NCI-H345 (cell line): ENCODE measurements at places on chromosomes 3 and 15.
A peak's percentile ranks its signal among the peaks of the same experiment; 100 is the strongest.

GRCh38 chr3:53194210-53195065 is 33.4 kb downstream of the PRKCD start:
- DNase-seq: no peak

DNA sequence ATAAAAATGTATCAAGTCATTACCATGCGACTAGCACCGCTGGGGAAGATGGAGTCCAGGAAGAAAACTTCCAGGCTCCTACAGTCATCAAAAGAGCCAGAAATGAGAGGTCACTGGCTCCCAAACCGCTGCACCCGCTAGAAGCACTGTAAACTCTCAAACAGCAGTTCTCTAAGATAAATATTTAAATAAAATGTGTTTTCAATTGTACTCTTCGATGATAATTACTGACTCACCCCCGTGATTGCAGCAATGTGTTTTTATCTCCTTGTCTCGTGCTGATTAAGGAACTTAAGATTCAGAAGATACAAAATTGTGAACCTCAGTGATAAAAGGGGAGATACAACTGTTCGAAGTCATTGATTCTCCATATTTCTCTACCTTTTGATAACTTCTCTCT is 45.8 kb upstream of the FOXP1 start:
- no peak for DNase-seq

GRCh38 chr3:29083081-29083480 is 197.8 kb upstream of the RBMS3 start:
- no peak for DNase-seq

- no peak for DNase-seq
These were observed 75.3 kb upstream of the LRRFIP2 start for GRCh38 chr3:37249717-37250116.

DNA sequence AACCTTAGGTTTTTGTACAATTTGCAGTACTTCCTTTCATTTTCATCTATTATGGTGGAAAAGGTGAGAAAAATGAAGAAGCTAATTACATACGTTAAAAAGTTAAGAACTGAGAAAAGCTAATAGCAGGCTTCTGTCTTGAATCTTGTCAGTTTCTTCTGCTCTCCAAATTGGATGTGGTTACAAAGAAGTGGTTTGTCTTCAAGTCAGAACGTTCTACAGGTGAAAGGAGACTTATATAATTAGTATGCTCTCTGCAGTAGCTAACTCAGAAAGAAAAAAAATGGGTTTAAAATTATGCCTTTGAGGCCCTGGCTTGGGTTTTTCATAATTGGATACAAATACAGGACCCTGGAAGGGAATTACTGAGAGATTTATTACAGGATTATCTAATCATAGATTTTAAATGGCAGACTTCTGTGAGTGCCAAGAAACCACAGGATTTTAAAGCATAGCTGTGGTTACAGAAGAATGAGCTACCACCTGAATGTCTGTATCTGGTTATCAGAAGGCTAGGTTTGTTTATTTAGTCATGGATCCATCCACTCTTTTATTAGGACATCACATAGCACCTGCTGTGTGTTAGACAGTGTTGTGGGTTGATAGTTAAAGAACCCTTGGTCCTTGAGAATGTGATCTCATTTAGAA is 528.1 kb upstream of the MCTP2 start:
- peak; percentile 19 for DNase-seq

DNA sequence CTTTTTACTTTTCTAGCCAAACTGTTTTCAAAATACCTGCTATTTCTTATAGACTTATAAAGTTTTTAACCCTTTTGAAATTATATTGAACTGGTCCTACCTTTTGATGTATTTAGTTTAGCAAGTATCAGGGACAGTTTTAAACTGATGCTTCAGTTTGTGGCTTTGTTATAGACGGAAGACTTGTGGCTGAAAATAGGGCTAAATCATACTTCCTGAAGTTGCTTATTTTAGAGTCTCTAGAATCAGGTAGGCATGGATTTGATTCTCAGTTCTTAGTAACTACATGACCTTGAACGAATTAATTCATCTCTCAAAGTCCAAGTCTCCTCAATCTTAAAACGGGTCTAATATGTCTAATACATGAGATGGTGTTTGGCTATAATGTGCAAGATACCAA is 322.8 kb downstream of the RAP2B start:
- DNase-seq: no peak

DNA sequence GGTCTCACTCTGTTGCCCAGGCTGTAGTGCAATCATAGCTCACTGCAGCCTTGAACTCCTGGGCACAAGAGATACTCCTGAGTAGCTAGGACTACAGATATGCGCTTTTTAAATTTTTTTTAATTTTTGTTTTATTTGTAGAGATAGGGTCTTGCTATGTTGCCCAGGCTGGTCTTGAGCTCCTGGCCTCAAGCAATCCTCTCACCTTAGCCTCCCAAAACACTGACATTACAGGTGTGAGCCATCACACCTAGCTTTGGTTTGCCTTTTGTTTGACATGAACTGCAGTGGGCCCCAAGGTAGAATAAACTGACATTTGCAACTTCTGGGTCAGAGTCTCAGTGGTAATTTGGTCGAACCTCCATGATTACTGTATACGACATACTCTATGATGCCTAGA is 7.9 kb upstream of the GLB1 start:
- no peak for DNase-seq

DNA sequence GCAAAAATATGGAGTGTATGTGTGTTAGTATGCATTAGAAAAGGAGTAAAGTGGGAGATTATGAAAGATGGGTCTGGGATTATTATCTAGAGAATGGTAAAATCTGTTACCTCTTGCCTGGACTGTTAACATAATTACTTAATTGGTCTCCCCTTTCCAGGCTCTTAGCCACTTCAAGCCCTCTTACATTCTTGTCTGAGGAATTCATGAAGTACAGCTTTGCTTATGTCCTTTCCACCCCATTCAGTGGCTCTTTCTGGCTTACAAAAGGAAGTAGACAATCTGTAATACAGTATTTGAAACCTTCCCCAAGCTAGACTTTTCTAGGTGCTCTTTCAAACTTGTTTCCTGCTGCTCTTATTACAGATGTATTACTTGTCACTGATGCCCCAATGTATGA is 129.8 kb downstream of the MBNL1 start:
- no peak for DNase-seq

DNA sequence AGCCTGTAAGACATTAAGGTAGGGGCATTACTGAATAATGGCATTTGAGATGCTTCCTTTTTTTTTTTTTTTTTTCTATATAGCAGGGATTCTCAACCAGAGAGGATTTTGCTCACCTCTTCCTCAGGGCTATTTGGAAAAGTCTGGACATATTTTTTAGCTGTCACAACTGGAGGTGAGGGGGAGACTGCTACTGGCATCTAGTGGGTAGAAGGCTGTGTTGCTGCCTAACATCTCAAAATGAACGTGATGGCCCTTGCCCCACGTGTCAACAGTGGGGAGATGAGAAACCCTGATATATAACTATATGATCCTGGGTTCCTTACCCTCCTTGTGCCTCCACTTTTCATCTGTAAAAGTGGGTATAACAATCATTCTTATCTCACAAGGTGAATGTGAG is 71.9 kb downstream of the CADPS start:
- DNase-seq: no peak

DNA sequence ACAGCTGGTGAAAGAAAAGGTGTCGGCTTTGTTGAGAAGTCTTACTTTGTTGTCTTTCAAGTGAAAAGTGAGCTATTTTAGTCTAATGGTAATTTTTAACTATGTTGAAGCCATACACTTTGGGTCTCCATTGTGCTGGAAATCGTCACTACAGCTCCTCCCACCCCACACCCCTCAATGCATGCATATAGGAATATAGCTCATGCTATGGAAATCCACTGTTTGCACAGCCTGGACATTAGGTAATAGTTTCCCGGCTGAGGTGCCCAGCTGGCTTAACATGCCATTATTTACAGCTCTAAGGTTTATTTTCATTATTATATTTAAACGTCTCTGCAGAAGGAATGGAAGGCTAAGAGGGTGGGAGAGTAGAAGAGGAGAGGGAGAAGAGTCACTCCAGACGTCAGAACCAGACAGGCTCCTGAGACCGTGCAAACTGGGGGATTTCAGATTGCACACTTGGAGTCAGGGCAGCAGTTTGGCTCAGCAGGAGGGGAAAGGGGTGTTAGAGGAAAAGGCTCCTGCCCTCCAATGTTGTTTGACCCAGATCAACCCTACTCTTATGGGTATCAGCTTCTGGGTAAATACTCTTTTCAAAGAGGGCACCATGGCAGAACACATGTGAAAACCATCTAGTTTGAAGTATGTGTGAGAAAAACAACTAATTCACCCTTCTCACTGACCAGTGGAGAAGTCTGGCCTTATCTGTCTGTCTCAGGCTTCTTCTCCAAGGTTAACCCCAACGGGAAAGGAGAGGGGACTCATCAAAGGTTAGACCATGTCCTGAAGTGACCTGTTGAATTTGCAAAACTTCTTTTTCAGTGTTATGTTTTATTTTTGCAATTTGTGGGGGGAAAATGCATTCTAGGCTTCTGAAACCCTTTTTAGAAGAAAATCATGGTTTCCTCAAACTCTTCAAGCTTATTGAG is 218.7 kb upstream of the CTDSPL start:
- DNase-seq: no peak

DNA sequence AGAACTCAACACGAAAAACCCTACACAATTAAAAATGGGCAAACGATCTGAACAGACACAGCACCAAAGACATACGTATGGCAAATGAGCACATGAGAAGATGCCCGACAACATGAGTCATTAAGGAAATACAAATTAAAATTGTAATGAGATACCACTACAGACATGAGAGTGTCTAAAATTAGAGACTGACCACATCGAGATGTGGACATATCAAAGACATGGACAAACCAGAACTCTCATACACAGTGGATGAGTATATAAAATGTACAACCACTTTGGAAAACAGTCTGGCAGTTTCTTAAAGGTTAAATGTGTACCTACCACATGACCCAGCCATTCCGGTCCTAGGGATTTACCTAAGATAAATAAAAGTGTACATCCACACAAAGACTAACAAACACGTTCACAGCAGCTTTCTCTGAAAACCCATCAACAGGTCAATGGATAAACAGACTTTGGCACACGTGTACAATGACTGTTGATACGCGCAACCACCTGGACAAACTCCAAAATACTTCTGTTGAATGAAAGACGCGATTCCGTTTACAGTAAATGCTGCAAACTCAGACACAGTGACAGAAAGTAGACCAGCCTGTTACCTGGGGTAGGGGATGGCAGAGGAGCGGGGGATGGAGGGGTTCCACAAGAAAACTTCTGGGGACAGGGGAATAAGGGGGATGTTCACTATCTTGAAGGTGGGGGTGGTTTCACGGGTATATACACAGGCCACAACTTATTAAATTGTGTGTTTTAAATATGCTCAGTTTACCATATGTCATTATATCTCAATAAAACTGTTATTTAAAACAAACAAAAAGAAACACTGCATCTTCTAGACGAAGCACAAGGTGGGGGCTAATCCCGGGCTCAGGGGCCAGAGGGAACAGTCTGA is 2.1 kb downstream of the TNK2 start:
- peak; percentile 55 for DNase-seq

DNA sequence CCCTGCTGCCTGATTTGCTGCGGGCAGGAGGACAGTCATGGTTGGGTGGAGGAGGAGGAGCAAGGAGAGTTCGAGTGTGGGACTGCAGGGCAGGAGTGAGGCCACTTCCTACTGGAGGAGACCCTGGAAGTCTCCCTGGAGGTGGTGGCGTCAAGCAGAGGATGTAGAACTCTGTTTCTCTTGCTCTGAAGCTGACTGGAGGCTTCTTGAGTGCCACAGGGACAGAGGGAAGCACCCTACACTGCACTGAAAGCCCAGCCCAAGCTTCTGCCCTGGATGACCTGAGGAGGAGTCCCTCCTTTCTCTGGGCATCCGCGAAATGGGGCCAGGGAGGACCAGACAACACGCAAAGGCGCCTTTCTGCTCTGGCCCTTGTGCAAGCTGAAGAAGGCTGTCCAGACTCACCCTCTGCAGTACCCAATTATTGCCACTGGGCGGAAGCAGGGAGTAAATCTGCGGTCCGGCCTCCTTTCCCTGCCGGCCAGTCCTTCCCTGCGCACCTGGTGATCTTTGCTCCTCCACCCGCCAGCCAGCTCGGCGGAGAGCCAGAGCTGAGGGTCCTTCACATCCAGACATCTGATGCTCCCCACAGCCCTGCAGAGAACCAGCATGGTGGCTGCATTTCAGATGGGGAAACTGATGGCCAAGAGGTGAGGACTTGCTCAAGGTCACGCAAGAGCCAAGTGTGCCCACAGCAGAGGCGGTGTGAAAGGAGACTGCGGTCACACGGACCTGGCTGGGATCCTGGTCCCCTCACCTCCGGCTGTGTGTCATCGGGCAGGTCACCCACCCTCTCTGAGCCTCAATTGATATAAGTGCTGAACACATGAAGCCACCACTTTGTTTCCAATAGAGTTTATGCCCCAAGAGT is 207.1 kb downstream of the TBC1D2B start:
- peak; percentile 34 for DNase-seq

- DNase-seq: no peak
These were observed 5.7 kb upstream of the APEH start for GRCh38 chr3:49668414-49668797.

DNA sequence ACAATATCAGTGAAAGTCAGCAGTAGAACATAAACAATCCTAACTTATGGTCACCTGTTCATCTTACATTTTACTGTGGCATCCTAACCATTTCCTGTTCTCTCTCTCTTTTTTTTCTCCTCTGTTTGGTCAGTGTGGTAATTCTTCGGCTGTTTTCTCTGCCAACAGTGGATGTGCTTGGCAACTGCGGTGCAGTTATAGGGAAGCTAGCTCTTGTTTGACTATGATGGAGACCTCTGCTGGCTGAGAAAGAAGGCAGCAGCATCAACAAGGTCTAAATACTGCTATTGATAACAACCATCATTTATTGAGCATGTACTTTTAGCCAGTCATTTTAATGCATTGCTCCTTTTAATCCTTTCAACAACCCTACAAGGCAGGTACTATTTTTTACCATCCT is 723 bp upstream of the DRD3 start:
- DNase-seq: peak; percentile 0

- DNase-seq: no peak
These were observed 23.5 kb downstream of the CHAC1 start for GRCh38 chr15:40976819-40977218.

DNA sequence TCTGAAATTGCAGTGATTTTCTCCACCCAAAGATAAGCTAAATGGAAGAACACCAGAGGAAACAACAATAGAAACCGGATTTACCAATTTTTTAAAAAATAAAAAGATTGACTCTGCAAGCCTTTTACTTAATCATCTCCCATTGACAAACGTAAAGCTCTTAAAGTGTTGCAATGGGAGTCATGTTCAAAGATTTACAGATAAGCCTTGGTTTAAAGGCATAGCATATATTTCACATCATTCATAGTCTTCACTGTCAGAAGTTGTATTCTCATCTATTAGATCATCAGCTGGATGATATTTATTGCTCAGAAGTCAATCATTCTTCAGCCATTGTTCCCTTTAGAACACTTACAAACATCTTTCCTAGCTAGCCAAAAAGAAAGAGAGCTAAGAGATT is 397.6 kb downstream of the GBE1 start:
- DNase-seq: no peak

DNA sequence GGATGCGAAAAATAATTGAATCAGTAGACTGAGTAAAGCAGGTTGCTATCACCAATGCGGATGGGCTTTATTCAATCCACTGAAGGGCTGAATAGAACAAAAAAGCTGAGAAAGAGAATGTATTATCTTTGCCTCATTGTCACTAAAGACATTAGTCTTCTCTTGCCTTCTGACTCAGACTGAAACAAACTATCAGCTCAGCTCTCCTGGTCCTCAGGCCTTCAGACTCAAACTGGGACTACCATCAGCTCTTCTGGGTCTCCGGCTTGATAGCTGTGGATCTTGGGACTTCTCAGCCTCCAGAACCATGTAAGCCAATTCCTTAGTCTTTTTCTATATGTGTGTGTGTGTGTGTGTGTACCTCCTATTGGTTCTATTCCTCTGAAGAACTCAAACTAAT is 12.6 kb downstream of the IFT57 start:
- DNase-seq: no peak

GRCh38 chr3:58272891-58273290 is 33.2 kb upstream of the RPP14 start:
- no peak for DNase-seq
